ENCODE measurements at places on chromosomes 3 and 15.
A peak's percentile ranks its signal among the peaks of the same experiment; 100 is the strongest.

- DNase-seq = no peak
These were observed 26.0 kb upstream of the VIPR1 start for GRCh38 chr3:42476225-42477125.

- DNase-seq = no peak
These were observed 19.7 kb upstream of the CLN6 start for GRCh38 chr15:68249058-68249713.

GRCh38 chr3:121483290-121483689 is 62.5 kb downstream of the POLQ start:
- DNase-seq = no peak

DNA sequence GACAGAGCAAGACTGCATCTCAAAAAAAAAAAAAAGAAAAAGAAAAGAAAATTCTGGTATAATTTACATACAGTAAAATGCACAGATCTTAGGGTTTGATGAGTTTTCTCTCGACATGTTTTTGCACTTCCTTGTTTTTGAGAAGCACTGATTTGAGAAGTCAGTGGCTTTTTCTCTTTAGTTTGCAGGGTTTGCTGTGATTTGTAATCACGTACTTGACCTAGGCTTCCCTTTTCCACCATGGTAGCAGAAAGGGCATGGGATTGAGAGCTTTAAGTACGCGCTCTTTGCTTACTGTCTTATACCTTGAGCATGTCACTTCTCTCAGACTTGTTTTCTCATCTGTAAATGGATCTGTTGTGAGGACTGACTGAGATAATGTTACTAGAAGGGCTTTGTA is 4.1 kb downstream of the VHL start:
- DNase-seq = no peak

DNA sequence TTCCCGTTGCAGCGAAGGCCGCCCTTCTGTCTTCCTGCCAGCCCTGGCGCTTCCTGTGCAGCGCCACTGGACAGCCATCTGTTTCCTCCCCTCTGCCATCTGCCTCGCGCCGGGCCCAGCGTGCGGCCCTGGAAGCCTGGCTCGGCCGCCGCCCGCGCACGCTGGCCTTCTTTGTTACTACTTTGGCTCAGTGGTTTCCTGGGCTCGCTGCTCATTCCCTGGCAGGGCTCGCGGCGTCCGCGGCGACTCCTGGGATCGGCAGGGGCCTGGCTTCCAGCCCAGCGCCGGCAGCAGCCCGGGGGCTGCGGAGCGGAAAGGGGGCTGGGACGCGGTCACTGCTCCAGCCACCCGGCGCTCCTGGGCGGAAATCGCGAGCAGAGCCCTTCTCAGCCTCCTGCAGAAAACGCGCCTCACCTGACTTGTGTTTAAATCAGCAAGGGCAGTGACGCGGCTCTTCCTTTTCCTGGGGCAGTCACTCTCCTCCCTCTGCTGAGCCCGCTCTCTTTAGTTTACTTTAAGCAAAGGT is 10.0 kb downstream of the CMTM7 start:
- DNase-seq = no peak

DNA sequence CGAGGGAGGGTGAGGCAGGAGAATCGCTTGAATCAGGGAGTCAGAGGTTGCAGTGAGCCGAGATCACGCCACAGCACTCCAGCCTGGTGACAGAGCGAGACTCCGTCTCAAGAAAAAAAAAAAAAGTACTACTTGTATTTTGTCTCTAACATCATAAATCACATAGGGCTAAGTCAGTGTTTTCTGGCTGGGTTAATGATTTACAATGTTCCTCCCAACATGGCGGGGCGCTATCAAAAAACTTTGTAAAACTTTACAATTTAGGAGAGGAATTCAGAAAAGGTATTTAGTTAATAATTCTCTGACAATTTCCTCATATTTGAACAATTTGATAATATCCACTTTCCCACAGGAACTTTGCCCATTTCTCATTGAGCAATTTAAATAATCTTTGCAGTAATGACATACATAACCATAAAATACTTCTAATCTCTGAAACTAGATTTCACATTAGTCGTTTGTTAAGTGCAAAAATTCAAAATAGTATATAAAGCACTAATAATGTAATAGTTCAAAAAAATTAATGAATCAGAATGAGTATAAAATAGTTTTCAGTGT is 26.6 kb upstream of the B3GNT5 start:
- no peak for DNase-seq

- no peak for DNase-seq
These were observed 117.4 kb downstream of the ATG7 start for GRCh38 chr3:11389386-11390268.

GRCh38 chr3:2558796-2559195 is 460.1 kb downstream of the CNTN4 start:
- no peak for DNase-seq

- DNase-seq = no peak
These were observed 30.6 kb upstream of the ZSCAN2 start for GRCh38 chr15:84570164-84570735.

- no peak for DNase-seq
These were observed 11.1 kb upstream of the HHATL start for GRCh38 chr3:42713747-42714146.

DNA sequence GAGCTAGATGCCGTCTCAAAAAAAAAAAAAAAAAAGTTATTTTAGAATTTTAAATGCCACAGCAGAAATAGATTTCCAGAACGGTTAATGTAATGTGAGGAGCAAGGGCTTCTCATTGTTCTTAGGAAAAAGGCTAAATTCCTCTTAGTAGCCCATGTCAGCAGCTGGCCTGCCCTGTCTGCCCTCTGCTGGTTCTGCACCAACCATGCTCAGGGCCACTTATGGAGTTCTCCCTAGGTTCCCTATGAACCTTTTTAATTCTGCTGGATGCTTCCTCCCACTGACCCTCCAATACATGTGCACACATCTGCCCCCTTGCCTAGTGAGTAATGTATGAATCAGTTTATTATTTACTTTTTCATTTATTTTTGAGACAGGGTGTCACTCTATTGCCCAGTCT is 32.2 kb upstream of the DPPA4 start:
- DNase-seq = no peak

DNA sequence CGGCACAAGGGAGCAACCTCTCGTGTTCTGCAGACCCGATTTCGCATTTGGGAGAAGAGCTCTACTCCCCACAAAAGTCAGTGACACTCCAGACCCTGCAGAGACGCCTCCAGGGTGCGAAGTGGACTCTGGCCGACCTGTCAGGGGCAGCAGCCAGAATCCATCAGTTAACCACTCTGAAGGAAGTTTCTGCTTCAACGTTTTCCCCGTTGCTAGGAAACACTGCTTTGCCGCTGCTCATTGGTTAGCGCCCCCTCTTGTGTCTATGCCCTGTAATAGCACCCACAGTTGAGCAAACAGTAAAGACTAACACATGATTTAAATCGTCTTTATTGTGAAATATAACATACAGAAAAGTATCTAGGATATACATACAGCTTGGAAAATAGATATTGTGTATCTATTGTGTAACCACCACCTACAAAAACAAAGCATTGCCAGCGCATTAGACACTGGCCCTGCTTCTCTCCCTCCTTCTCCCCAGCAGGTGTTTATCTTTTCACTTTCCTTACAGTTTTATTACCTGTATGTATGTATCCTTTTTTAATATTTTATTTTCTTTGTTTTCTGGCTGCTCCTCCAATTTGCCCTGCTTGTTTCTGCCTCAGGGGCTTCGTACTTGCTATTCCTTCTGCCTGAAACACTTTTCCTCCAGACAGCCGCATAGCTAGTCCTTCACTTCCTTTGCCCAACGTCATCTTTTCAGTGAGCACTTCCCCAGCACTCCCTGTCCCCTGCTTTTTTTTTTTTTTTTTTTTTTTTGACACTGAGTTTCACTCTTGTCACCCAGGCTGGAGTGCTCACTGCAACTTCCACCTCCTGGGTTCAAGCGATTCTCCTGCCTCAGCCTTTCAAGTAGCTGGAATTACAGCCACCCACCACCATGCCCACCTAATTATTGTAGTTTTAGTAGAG is 38.8 kb downstream of the TMEM40 start:
- DNase-seq = peak; percentile 4

- DNase-seq = no peak
These were observed 537.5 kb upstream of the CCDC54 start for GRCh38 chr3:106839576-106840280.

- DNase-seq = no peak
These were observed 33.9 kb downstream of the ZBBX start for GRCh38 chr3:167346171-167346570.

DNA sequence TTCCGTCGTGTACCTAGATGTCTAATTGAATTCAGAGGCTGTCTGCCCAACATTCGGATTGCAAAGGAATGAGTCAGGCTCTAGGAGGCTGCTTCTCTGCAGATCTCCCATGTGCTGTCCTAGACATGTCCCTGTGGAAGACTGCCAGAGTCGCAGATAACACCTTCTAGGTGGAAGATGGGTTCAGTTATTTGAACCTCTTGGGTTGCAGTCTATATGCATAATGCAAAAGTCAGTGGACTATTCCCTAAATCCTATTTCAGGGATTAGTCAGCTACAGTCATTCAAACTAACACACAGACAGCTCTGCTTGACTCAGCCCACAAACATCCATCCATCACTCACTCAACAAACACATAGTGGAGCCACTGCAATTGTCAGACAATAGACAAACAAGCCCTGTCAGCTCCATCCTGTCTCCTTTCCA is 300.0 kb upstream of the CTNNB1 start:
- DNase-seq = no peak

GRCh38 chr15:95440712-95441111 is 889.8 kb upstream of the NR2F2 start:
- no peak for DNase-seq

DNA sequence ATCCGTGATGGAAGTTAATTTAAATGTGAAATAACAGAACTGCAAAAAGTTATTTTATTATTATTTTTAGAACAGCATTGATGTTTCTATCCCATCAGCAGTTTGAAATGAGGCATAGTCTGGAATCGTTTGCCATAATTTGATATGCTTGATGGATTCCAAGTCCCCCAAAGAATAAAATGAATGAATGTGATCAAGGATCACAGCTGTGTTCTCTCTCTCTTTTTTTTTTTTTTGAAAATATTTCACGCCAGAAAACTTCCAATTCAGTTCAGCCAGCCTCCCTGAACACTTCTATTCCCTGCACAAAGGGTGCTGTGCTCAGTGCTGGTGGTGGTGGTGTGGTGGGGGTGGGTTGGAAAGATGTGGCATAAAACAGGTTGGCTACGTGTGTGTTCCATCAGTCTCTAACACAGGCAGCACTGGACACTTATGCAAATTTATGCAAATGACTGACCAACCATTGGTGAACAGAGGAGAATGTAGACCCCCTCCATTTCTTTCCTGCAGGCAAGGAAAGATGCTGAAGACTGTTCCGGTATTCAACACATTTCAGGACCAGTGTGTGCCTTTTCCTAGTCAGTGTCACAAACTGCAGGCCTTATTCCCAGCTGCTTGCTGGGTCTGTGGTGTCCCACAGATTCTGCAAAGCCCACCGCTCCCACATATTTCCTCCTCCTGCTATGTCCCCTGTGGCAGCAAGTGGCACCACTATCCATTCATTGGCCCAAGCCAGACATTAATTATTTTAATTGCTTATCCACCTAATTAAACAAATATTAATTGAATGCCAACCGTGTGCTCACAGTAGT is 10.6 kb downstream of the ARNT2 start:
- no peak for DNase-seq

DNA sequence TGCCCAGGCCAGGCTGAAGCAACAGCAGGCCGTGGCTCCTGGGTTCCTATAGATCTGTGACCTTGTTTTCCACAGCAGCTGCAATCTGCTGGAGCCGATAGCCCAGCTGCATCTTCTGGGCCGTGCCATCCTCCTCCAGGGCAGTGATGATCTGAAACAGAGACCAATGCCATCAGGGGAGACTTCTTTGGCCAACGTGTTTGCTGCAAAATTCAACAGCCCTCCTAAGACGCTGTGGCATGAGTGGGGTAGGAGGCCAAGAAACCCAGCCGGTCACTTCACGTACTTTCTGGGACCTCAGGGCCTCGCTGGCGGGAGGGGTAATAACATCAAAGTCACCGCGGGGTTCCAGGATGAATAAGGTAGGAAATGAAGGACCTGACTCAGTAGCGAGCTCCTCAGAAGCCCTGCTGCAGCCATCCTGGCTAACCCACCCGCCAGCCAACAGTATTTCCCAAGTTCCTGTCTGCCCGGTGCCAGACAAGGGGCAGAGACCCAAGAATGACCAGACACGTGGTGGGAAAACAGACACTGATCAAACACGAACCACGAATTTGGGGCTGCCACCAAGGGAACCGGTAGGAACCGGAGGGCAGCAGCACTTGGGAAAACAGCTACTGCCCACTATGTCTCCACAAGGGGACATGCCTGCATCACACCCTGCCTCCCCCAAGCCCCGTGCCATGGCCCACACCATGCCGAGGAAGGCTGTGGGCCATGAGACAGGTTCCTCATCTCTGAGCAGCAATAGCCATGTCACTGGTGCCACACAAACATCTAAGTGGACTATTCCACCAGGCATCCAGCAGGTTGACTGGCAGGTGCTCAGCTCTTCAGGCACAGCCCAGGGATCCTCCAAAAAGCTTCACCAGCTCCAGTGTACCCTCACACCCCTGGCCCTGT is 25.2 kb downstream of the PLXNB1 start:
- DNase-seq = no peak

- no peak for DNase-seq
These were observed 121.8 kb upstream of the CADM2 start for GRCh38 chr3:84836961-84837360.

- DNase-seq = no peak
These were observed 15.1 kb upstream of the UACA start for GRCh38 chr15:70778258-70779076.

- DNase-seq = no peak
These were observed 276.9 kb upstream of the IL12A start for GRCh38 chr3:159711560-159712333.

DNA sequence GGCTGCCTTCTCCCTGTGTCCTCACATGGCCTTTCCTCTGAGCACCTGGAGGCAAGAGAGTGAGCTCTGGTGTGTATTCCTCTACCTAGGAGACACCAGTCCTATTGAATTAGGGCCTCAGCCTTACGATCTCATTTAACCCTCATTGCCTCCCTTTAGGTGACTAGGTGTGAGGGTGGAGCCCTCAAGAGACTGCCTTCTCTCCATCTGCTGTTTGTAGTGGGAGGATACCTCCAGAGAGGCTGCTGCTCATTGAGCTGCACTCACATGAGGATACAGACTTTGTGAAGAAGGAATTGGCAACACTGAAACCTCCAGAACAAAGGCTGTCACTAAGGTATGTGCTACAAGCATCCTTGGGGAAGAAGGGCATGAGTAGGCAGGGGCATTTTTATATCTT is at the start of gene CCR8:
CCR8 (plus strand) TSS at position 217 of the 400 bp plus-strand sequence. CDS start 2,623 bp downstream, outside the sequence.
- DNase-seq = no peak

DNA sequence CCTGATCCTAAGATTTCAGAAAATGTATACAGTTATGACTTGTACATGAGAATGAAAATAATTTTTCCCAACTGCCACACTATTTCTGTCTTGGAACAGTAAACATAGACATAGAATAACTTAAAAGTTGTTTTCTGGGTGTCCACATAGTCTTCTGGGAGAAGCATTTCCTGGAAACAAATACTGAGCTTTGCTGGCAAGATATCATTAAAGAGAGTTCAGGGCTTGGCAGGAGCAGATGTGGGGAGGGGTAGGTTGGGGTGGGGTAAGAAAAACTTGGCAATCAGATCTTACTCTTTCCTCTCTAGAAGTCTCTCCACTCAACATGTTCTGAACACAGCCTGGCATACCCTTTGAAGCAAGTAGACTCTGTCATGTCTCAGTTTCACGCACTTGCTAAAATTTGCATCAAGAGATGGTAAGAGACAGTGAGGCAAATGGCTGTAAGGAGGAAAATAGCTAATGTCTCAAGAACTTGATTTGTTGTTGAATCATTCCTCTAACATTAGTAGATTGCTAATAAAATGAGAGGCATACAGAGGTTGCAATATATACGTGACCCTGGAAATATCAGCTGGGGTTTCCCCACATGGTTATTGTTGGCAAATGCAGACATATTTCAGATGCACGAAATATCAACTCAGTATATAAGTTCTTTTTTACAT is 27.3 kb upstream of the ABI3BP start:
- DNase-seq = no peak

All from NCI-H1930 (cell line).